ENCODE measurements at places on chromosomes 5 and 9.

DNA sequence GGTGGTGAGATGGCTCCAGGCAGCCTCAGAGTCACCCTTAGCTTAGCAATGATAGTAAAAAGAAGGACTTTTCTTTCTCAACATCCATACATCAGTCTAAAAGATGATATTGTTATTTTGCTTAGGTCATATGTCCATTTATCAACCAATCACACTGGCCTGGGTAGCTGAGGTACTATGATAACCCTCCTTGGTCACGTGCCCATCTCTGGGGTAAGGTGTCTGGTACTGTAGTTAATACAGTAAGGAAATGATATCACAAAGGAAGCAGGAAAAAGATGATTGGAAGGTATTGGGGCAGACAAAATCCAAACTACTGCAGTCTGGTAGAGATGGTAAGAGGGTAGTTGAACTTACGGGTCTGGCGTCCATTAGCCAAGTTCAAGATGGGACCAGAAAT lies 5.1 kb upstream of the SMAD5 start:
- DNase-seq, result no peak

DNA sequence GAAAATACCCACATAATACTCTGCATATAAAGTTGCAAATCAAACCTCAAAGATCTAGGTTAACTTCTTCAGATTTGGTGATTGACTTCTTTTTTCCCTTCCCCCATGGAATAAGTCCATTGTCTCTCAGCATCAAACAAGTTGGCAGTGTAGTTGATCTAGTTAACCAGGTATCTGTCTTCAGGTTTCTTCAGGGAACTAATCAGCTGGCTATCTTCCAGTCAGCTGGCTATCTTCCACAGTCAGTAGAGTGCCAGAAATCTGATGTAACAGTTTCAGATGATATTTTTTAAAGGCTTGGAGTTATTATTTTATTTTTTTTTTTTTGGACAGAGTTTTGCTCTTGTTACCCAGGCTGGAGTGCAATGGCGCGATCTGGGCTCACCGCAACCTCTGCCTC lies 16.8 kb downstream of the TNFSF15 start:
- DNase-seq, result peak; percentile 38

DNA sequence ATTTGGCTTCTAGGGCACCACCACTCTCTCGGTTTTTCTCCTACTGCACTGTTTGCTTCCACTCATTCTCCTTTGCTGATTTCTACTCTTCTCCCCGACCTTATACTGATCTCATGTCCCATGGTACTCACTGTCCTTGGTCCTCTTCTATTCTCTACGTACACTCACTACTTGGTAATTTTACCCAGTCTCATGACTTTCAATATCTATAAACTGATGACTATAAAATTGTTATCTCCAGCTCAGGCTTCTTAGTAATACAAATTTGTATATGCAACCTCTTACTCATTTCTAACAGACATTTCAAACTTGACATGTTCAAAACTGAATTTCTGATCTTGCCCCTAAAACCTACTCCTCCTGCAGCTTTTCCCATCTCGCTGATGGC lies 4.1 kb downstream of the RAPGEF6 start:
- DNase-seq, result peak; percentile 12

DNA sequence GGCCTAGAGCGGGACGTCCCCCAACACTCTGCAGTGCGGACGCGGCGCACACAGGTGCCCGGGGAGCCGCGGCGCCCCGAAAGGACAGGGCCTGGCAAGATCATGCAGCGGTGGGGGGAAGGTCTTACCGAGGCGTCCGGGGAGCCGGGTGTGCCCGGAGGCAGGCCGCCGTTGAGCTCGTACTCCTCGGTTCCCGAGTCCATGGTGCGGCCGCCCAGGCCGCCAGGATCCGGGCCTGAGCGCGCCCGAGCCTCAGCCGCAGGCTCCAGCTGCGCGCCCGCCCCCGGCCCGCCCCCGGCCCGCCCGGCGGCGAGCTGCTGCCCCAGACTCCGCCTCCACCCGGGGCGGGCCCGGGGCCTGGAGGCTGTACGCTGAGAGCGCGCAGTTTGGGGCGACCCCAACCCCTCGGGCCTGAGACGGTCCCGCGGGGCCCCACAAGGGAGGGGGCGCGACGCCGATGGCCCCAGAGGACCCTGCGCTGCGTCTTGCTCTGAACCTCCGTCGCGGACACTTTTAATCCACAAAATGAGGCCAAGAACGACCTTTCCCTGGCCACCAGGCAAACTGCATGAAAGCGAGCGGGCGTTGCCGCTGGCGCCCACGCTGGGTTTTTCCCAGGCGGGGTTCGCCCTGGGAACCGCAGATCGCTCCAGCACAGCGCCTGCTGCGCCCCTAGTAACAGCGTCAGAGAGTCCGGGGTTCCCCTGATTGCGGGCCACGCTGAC lies at the start of gene NINJ1:
TSS of gene NINJ1 (minus strand) at position 237 of the 725 bp plus-strand sequence. CDS start at position 203, 34 bp downstream.
- peak; percentile 95 for DNase-seq

GRCh38 chr5:159782197-159782994 lies 133.9 kb upstream of the ADRA1B start:
- no peak for DNase-seq

GRCh38 chr5:120789918-120790317 lies 325.8 kb downstream of the PRR16 start:
- no peak for DNase-seq

GRCh38 chr9:69829484-69829883 lies 8.9 kb downstream of the CFAP95 start:
- no peak for DNase-seq

DNA sequence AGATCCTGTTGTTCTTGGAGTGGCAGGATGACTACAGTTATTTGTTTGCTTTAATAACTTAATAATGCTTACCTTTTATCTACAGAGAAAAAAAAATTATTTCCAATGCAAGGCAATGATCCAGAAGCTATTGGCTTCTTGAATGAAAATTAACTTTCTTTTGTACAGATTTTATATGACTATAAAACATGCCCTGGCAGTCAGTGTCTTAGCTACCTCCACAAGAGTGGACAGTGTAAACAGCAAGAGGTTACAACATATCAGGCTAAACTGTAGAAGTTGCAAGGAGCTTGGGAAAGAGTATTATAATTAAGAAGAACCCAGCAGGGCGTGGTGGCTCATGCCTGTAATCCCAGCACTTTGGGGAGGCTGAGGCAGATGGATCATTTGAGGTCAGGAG lies 49.1 kb downstream of the BNC2 start:
- no peak for DNase-seq

DNA sequence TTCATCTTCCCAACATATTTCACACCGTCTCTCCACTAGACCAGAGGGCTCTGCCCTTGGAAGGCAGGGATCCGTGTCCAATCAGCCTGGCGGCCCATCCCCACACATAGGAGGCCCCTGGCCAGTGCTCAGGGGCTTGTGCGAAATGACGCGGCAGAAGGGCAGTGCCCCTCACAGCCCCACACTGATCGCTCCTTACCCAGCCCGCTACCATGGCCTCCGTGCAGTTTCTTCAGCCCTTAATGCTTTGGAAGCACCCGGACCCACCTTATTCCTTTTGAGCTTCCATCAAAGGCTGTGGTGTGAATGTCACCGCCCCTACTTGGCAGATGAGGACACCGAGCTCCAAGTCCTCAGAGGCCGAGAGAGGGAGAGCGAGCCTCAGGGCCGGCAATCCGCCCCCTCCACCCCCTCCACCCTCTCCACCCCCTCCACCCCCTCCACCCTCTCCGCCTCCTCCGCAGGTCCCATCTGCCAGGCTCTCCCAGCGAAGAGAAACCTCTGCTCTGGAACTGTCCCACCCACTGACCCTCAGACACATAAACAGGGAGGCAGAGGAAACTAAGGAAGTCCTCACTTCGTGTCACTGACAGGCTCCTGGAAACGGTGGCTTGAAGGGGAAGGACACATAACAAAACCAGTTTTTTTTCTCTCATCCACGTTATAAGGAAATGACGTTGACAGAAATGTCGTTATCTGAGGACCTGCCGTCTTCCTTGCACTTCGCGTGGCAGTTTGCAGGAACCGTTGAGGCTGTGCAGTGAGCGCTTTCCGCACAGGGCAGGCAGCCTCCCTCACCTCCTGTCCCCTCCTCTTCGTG lies 13.9 kb downstream of the QSOX2 start:
- DNase-seq, result no peak

DNA sequence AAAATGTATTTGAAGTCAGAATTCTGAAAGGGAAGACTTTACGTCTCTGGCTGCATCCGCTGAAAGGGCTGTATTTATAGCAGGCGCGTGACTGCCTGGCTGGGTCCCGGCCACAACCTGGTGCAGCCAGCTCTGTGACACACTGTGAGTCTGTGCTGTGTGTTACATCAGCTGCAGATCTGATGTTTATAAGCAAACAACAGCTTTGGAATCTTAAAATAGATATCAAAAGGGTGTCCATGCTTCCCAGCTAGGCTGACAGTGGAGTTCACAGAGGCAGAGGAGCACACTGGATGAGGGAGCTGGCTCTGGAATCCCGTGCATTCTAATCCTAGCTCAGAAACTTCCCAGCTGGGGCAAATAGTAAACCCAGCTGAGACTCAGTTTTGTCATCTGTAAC lies 433.4 kb upstream of the BRINP1 start:
- no peak for DNase-seq

DNA sequence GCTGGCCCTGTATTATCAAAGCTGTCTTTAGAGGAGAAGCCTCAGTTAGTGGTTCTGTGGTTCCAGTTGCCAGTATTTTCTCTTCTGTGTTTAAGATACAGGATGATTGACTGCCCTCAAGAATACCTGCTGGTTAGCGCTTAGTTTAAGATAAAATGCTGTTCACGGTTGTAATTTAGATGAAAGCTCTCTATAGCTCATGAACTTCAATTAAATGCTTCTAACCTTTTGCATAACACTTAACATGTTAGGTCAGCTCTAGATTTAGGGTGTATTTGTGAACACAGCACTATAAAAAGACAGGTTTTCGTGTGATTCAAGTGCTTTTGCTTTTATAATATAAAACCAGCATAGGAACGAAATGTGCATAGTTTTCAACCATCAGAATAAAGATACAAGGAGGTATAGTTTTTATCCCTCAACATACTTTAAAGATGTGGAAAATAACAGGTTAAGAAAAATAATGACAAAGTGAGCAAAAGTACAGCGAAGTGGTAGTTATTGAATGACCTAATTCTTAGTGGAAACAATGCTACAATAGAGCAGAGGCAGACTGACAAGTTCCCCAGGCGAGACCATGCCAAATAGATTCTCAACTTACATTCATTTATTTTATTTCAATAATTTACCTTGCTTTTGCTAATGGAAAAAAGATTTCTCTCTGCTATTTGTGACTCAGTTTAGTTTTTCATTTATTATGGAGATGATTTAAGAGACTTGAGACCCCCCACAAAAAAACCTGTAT lies 602.6 kb upstream of the DMAC1 start:
- no peak for DNase-seq

DNA sequence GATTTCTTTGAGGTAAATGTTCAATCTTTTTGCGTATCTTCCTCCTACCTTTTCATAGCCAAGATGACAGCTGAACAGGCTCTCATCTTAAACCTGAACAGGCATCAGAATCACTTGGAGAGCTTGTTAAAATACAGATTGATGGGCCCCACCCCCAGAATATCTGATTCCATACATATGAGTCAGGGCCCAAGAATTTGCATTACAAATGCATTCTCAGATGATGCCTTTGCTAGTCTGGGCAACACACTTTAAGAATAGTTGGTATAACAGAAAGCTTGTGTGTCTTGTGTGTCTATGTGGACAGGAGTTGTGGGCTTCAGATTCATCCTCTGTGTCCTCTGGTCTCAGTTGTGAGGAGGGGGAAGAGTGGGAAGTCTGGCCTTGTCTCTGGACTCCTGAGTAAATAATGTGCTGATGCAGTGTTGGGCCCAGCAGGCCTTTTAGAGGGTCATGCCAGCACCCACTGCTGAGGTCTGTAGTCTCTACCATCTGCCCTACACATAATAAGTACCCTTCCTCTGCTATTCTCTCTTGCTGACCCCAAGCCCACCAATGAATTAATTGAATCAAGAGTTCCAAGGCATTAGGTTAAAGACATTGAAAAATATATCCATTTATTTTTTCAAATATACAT lies 43.1 kb downstream of the PTCD2 start:
- DNase-seq, result peak; percentile 79

GRCh38 chr9:136047775-136048559 lies 47.1 kb downstream of the NACC2 start:
- DNase-seq, result no peak

DNA sequence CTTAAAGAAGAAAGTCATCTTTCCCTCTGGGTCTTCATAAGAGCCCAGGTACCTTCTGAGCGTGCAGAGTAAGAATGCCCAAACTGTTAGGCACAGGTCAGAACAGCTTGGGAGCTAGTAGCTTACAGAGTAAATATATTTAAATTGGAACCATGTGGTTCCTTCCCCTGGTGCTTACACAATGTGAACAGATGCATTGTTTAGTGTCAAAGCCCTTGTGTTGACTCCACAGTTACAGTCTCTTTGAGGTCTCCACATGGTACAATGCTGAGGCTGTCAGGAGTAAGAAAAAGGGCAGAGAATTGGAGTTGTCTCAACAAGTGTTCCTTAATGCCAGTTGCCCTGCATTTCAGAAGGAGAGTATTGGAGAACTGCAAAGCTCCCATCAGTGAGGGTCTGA lies 188.5 kb downstream of the PAPPA start:
- DNase-seq, result no peak

DNA sequence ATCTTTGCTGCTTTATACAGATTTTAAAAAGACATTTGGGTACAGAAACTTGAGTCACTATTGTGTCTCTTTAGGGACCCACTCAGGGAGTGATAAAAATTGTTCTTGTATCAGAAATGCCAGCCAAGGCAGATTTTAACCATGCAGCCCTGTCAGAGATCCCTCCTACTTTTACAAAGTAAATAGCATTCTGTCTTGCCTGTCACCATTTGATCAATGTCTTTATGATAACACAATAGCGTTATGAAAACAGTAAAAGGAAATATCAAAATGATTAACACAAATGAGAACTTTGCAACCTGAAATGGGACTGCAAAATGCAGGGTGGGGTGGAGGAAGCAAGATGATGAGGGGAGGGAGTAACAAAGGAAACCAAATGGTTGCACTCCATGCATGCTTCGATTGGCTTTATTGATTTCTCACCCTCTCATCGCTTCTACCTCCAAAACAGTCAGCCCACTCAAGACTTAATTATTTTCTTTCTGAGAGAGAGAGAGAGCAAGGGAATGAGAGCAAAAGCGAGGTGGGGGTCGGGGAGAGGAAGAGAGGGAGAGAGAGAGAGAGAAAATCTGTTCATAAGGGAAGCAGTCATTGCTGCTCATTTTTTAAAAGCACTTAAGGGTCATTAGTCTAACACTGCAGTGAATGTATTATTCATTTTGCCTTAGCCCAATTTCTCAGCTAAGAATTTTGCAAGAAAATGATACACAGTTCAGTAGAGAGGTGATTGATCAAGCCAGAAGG lies 576.5 kb downstream of the CSNK1G3 start:
- DNase-seq, result no peak

DNA sequence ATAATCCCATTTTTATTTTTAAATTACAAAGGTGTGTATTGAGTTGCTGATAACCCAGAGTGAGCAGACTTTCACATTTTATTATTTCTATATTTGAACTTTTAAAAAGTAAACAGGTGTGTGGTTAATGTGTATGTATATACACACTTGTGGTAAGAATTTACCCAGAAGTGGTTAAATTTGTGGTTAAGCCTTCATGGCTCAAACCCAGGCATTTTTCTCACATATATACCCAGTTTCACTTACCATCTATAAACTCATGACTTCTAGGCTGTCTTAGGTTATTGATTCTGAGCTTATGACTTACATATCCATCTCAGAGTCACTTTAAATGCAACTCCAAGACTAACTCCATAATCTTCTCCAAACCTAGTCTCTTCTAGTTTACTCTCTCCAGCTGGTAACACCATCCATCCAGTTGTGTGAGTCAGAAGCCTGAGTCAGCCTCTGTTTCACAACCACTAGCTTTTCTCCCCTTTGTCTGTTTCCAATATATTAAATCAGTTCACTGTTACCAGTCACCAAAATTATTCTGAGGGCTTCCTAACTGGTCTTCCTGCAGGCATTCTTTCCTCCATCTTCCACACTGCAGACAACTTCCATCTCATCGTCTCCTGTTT lies 20.2 kb downstream of the ZBED3 start:
- peak; percentile 74 for DNase-seq

All from mammary epithelial cell (primary cell).